ENCODE measurements at places on chromosomes 5 and 9.
A peak's percentile ranks its signal among the peaks of the same experiment; 100 is the strongest.

- DNase-seq = no peak
Measured at GRCh38 chr9:27679338-27679737, 106.1 kb upstream of the C9orf72 start.

- DNase-seq = peak; percentile 54
Measured at GRCh38 chr5:11904265-11904906, at the start of gene CTNND2. TSS of gene CTNND2 (minus strand) at chr5:11904446. CDS start at chr5:11903853, 593 bp downstream.

DNA sequence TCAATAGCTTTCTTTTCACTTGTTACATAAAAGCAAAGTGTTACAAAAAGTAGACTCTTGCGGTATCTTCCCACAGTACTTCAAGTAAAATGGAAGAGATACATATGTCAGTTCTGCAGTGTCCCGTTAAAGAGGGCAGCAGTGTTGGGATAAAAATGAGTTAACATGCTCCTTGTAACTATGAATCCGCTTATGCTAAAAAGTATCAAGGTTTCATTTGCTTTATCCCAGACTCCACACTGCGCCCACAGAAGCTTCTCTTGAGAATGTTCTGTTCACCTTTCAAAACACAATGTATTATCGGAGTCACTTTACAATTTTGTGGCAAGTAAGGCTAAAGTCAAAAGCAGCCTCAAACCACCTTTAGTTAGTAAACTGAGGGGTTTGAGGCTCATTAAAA, 790 bp downstream of the PTAR1 start:
- no peak for DNase-seq

DNA sequence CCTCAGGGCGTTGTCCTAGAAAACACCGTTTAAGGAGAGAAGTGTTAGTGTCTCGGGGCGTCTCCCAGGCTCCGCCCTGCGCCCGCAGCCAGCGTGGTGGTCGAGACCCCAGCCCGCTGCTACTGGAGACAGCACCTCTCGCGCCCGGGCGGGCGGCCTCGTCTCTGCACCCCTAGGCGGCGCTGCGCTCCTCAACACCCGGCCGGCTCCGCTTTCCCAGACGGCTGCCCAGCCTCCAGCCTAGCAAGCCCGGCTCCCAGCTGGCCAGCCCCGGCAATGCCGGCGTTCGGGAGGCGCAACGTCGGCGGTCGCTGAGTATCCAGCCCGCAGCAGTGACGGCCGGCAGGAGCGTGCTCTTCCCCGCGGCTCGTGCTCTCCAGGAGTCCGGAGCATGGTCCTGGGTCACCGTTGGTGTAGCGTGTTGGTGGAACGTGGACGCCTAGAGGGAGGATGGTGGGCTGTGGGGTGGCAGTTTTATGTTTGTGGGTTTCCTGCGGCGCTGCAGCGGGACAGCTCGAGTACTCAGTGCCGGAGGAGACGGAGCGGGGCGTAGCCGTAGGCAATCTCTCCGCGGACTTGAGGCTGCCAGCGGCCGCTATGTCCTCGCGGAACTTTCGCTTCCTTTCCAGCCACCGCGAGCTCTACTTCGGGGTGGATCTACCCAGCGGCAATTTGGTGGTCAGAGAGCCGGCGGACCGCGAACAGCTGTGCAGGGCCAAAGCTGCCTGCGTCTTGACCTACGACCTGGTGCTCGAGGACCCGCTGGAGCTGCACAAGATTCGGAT, 536 bp downstream of the PCDHAC1 start:
- peak; percentile 54 for DNase-seq

DNA sequence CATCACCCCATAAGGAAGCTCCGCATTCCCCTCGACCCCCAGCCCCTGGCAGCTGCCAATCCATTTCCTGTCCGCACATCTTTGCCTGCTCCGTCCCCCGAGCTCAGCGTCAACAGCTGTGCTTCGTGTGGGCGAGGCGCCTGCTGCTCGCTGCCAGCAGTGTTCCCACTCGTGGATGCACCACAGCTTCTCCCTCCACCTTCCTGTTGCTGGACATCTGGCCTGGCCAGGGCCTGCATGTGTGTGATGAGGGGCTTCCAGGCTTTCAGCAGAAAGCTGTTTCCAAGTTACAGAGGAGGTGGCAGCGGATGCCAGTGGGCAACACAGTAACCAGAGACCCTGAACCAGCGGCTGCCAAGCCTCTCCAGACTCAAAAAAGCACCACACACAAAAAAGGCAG, 86.0 kb downstream of the PRRT1B start:
- DNase-seq = no peak

- DNase-seq = no peak
Measured at GRCh38 chr9:21506626-21507482, 24.7 kb upstream of the IFNE start.

GRCh38 chr9:70403166-70403565, 11.3 kb downstream of the KLF9 start:
- no peak for DNase-seq

GRCh38 chr5:157648275-157648990, 3.8 kb downstream of the SOX30 start:
- DNase-seq = no peak

DNA sequence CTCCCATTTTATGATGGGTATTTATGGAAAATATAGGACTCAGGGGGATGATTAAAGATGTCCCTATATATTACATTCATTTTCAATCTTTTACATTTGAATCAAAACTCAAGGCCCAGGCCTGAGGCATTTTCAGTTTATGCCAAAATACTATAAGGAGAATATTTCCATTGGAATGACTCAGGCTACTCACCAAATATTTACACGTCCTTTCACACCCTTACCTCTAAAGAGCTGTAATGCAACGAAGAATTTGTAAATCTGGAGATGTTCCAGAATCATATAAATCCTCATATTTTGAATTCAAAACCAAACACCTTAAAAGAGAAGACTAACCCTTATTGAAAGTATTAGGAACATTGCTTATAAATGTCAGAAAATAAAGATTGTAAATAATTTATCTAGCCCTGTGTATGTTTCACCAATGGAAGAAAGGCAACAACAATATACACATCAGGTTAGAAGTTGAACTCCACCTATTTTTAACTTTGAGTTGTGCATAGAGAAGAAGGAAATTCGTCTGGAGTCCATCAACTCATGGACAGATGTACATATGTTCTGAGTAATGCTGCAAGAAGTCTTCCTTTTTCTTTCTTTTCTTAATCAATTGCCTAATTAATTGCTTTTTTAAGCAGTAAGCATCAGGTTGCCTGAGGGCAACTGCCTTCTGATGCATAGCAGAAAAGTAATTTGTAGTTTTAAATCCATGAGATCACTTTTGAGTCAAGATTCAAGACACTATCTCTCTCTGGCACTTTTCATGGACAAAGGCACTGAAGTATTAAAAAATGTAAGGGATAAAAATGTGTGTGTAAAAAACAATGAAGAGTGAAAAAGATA, 579.3 kb upstream of the RGMB start:
- DNase-seq = no peak

DNA sequence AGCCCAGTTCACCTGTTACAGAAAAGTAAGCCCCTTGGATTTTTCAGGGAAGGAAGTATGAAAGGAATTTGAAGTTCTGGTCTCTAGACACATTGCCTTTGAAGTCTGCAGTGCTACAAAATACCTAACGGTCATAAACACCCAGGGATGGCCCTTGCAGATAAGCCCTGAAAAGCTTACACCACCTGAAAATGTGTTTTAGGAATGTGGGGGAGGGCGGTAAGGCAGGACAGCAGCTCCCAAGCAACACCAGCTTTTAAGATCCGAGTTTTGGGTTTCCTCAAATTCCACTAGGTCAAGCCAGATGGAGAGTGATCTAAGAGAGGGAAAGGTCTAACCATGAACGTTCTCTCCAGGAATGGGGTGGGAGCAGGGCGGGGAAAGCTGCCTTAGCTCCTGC, 114.1 kb upstream of the PANK3 start:
- DNase-seq = no peak

GRCh38 chr9:74333384-74334032, 163.6 kb upstream of the RORB start:
- DNase-seq = no peak

- no peak for DNase-seq
Measured at GRCh38 chr5:68222310-68222709, 6.8 kb downstream of the PIK3R1 start.

GRCh38 chr9:128026255-128026772, 40.8 kb downstream of the NAIF1 start:
- no peak for DNase-seq

- no peak for DNase-seq
Measured at GRCh38 chr5:15837551-15838289, 337.7 kb downstream of the FBXL7 start.

- no peak for DNase-seq
Measured at GRCh38 chr5:100270023-100270771, 265.0 kb upstream of the FAM174A start.

GRCh38 chr9:89179540-89179894, 899 bp upstream of the SHC3 start:
- DNase-seq = no peak

DNA sequence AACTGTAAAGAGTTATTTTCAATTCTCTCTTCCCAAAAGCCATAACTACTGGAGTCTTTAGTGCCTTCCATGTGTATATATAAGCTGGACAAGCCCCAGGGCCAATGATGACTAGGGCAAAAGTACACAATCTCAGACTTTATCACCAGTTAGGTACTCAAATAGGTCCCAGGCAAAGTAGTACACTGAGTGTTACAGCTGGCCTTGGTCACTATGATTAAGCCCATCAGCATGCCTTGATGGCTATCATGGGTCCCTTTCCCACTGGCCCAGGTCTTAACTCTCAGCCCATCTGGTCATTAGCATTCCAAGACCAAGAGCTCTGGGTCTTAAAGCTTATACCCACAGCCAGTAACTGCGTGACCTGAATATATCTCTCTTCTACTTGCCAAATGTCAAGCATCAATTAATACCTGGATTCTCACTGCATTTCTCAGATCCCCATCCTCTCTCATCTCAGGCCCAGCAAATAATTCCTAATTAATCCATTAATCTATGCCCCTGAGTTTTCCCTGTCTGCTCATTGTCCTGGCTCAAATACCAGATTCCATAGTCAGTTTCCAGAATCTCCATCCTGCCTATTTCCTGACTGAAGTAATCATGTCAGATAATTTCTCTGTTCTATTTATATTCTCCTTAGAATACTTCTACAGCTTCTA, 62.3 kb downstream of the NR6A1 start:
- DNase-seq = no peak

DNA sequence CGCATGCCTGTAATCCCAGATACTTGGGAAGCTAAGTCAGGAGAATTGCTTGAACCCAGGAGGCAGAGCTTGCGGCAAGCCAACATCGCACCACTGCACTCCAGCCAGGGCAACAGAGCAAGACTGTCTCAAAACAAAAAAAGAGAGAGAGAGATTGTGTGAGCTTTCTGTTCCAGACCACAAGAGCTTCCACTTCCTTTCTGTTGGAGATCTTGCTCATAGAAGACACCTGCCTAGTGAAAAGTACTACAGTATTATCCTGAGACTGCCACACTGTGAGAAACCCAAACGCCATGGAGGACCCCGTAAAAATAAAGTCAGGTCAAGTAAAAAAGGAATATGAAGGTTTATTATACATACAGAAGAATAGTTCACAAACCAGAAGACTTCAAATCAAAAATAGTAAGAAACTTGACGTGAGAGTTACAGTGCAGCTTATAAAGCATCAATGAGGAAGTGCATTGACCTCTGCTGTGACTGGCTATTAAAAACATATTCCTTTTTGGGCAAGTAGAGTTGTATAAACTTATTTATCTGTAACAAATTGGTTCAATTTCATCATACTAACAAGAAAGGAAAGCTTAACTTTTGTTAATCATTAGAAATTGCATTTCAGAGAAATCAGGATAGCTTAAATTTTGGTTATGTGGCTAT, 4.3 kb upstream of the EMB start:
- DNase-seq = no peak

DNA sequence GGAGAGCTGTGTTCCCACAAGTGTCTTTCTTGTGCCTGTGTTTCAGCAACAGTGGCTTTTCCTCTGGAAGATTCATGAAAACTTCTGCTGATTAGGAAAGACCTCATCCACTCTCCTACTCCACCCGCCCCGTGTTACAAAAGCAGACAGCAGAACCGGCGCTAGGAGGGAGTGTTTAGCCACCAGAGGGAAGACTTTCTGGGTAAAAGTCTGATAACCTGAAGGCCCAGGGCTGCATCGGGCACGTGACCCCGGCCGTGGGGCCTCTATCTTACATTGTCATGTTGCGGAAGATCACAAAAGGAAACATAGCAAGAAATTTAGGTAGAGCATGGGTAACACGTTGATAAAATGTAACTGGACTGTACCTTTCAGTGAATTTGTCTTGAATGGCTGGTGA, 32.0 kb upstream of the DMRT2 start:
- DNase-seq = no peak

DNA sequence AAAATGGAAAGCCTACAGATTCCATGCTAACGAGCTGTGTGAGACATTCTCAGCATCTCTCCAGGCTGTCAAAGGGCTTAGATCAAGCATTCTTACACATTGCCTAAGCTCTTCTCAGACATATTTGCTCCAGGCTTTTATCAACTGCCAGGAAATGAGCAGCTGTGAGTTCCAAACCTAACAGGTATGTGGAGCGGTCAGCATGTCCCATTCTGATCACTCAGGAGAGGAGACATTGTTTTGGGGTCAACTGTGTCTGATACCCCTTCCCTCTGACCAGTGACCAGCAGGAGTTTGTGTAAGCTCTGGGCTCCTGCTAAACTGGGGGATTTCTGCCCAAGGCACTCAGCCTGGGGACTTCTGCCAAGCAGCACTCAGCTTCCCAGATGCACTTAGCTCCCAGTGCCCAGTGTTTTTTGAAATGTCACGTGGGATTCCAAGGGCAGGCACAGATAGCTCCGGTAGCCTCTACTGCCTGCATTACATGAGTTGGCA, 229.1 kb downstream of the SEC61B start:
- no peak for DNase-seq

- no peak for DNase-seq
Measured at GRCh38 chr5:154783774-154784460, 28.7 kb downstream of the LARP1 start.

DNA sequence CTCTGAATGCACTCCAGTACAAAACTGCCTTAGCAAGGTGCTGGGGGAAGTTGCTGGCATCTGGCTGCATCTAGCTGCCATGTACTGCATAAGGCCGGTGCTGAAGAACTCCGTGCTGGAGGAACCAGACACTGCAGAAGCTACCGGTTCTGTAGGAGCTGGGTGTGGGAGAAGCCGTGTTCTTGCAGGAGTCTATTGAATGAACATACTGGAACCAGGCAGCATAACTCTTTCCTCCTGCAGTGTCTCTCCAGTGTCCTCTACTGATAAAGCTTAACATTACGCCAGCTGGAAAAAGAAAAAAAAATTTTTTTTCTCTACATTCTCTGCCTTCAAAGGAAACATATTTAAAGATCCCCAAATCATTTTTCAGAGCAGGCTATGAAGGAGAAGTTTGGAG, 38.5 kb downstream of the VPS13A start:
- DNase-seq = no peak

GRCh38 chr5:116404016-116404415, 170.6 kb downstream of the SEMA6A start:
- no peak for DNase-seq

GRCh38 chr5:154332451-154332850, 113.3 kb upstream of the SAP30L start:
- DNase-seq = no peak

All from HuH-7.5 (cell line).